Stimulated activated CD4-positive, alpha-beta T cell treated with anti-CD3 and anti-CD28 coated beads, Interleukin-4, amount 100 ng/mL, for 48 hours (primary cell): ENCODE measurements at places on chromosomes 12 and 14.
A peak's percentile ranks its signal among the peaks of the same experiment; 100 is the strongest.

GRCh38 chr14:93857081-93857480 lies 68.8 kb upstream of the PRIMA1 start:
- no peak for DNase-seq

DNA sequence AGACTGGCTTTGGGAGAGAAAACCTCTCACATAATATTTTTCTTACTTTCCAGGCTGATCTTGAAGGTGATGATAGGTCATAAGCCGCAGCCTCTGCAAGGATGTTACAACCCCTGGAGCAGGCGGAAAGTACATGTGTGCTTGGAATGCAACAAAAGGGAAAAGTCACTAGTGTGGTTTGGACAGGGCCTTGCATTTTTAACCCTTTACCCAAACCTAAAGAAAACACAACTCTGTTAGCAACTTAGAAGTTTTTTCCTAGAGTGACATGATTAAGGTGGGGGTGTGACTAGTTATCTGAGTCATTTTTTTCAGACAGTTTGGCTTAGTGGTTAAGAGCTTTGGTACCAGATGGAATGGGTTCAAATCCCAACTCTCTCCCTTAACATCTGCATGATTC lies 97.0 kb downstream of the TMEM30B start:
- DNase-seq: no peak

- DNase-seq: no peak
These were observed 49.2 kb downstream of the TESPA1 start for GRCh38 chr12:54935235-54935951.

- DNase-seq: no peak
These were observed 14.6 kb downstream of the CLMN start for GRCh38 chr14:95305145-95305544.

DNA sequence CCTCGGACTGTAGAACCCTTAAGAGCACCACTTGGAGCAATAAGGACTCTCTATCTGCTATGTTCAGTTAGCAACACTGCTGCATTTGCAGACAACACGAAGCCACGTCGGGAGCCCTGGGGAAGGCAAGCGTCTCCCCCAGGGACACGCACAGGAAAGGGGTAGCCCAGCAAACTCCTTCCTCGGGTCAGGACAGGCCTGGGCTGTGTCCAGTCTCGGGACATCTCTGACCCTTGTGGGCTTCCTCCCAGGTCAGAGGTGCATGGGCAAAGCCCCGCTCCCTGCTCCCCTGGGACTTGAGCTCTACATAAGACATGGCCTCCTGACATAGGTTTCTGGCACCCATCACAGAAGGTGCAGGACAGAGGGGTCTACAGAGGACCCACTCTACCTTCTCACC lies 119.5 kb downstream of the PIWIL1 start:
- no peak for DNase-seq

DNA sequence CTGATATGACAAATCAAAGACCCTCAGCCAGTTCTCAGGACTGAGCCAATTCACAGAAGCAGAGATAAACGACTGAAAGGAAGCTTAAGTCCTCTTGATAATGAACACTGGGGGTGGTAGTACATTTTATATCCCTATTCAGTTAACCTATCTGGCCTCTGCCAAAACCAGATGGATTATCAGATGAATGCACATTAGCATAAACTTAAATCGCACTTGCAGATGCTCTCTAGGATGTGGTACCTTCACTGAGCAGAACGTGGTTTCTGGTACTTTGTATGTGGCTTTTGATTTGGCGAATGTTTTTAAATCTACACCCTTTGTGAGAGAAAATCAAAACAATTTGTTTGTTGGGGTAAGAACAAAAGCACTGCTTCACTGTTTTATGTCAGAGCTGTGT lies 21.1 kb upstream of the TAS2R14 start:
- no peak for DNase-seq

DNA sequence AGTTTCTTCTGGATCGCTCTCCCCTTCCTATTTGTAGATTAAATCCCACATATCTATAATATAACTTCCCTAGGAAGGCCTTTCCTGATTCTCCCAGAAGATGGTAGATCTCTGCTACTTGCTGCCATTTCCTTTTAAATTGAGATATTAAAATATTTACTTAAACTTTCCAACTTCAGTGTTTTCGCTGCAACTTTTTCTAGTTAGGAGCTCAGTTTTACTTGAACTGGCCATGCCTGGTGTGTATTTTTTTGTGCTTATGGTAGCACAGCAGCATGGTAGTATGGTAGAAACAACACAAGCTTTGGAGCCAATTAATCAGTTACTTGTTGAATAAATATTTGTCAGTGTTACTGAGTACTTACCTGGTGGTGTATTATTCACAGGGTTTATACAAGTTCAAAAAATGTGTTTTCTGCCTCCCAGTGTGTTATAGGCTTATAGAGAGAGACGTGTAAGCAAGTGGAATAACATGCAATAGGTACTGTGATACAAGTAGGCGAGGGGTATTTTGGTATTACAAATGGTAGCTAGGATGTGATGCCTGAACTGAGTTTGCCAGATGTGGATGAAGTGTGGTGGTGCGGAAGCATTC lies 2.9 kb downstream of the POLR3B start:
- DNase-seq: no peak

- peak; percentile 50 for DNase-seq
These were observed at the start of gene RAPGEF3 for GRCh38 chr12:47758834-47759690. Gene RAPGEF3, minus strand, starts transcription at chr12:47758880. Its CDS starts 324 bp downstream, at chr12:47758556.

GRCh38 chr12:100995201-100995600 lies 200.6 kb downstream of the ANO4 start:
- no peak for DNase-seq

DNA sequence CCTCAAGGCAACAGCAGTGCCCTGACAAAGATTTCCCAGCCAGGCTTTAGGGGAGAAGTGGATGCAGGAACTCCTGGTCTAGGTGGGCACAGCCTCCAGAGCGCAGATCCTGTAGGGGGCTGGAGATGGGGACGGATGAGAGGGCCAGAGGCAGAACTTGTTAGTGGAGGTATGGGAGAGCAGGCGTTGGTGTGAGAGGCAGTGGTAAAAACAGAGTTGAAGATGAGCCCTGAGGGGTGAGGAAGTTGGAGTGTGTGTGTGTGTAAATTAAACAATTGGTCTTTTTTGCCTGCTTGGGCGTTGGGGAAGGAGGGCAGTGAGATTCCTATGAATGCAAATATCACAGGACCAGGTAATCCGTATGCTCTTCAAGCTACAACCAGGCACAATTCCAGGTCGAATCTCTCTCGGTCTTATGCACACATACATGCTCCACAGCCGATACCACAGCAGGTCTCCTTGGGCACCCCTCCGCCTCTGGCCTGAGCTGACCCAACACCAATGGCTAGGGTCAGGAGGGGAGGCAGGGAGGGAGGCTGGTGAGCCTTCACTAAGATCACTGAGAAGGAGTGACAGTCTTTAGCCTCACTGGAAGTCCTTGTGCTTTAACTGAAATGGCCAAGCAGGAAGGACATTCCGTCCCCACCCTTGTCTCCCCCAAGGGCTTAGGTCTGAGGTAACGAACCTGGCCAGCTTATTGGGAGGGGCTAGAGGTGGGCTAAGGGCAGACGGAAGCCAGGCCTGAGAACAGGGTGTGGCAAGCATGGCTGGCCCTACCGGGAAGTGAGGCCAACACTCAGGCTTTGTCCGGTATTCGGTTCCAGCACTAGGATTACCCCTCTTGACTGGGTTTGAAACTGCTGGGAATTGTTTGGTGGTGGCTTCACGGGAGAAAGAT lies 1.5 kb upstream of the KRT7 start:
- DNase-seq: no peak

DNA sequence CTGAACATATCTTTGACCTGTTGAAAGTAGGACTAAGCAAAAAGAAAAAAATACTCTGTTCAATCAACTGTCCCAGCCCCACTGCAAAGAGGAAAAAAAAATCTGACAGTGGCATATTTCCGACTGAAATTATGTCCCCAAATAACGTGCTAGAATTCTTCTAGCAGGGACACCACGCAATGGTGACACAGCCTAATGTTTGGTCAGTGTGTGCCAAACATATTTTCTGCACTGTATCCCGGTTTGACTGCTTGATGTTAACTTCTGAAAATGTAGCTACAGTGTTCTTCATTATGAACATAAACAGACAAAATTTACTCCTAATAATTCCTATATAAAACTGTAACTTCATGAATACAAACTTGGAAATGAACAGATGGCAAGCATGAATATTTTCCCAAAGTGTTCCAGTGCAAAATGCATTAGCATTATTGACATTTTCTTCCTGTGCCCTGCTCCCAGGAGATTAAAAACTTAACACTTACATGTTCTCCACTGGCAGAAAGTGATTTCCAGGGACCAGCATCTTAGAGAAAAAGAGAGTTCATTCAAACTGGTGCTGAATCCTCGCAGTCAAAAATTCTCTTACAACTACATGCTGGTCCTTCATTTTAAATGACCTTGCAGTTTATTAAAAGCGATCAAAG lies 72.4 kb upstream of the SYT1 start:
- no peak for DNase-seq

DNA sequence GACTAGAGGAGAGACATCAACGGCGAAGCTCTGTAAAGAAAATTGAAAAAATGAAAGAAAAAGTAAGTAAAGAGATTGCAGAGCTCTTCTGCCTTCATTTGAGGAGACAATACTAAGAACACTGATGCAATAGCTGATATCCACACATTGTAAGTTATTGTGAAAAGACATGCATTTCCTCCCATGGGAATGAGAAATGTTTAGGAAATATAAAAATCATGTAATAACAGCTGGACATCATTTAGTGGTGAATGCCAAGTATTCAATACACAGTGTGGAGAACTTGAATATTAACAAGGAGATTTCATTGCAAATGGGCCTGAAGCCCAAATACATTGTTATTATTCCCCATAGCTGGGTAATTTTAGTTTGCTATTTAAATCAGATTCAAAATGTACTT lies 179.2 kb downstream of the KICS2 start:
- no peak for DNase-seq

DNA sequence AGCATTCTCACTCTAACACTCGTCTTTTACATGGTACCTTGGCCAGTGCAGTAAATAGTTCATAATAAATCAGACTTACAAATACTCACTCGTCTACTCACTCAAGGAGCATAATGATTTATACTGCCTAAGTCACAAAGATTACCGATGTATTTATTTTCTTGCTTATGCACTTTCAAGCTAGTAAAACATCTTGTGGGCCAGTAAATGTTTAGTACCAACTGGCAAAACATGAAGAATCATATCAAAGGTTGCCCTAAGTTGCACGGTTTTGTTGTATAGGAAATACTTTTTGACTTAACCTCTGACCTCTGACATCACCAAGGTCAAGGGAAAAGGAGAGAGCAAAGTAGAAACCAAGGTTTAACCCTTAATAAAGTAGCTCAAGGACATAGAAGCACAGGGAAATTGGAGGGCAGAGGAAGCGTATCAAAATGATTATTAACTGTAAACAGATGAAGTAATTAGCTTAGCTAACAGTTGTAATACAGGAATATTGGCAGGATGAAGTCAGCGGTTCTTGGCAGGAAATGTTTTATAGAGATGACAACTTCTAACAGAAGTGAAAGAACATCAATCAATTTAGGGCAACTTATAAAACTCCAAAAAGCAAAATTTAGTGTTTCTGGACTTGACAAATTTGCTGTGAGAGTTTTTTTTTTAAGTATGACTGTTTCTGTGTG lies 131.9 kb downstream of the HMGA2 start:
- no peak for DNase-seq

GRCh38 chr12:46770501-46771183 lies 55.2 kb downstream of the SLC38A4 start:
- DNase-seq: no peak

- DNase-seq: no peak
These were observed 46.6 kb downstream of the SUSD6 start for GRCh38 chr14:69657950-69658355.

GRCh38 chr12:47824198-47824597 lies 4.5 kb upstream of the HDAC7 start:
- no peak for DNase-seq

DNA sequence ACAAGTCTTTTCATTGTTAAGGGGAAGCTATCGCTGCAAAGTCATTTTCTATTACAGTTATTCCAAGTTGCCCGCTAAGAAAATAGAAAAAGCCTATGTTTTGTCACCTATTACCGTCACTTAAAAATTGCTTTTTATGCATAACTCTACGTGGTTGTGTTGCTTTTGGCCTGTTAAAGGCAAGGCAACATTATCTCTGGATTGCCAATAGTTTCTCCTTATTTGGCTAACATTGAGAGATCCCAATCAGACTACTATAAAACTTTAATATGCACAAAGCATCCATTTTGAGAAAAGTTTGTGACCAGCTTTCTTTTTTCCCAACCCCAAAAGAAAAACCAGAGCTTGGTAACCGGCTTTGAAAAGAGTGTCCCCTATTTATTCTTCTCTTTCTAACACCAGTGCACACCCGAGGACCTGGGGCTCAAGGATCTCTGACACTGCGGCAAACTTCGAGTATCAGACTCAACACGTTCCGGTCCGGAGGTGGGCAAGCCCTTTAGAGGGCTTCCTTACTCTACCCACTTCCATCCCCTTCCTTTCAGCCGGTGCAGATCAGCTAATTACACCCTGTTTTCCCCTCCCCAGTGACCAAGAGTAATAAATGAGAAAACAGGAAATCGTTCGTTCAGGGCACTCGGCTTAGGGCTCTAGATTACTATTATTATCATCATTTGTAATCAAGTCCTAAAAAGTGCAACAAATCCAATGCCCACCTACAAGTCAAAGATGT lies 1.2 kb downstream of the PPP1R12A start:
- no peak for DNase-seq

GRCh38 chr12:112820796-112821195 lies 29.2 kb downstream of the RPH3A start:
- no peak for DNase-seq

DNA sequence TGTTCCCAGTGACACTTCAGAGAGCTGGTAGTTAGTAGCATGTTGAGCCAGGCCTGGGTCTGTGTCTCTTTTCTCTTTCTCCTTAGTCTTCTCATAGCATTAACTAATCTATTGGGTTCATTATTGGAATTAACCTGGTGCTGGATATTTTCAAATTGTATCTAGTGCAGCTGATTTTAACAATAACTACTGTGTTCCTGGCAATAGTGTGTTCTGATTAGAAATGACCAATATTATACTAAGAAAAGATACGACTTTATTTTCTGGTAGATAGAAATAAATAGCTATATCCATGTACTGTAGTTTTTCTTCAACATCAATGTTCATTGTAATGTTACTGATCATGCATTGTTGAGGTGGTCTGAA lies 3.0 kb downstream of the FOS start:
- DNase-seq: no peak

- DNase-seq: no peak
These were observed 16.5 kb downstream of the APPL2 start for GRCh38 chr12:105219261-105220028.

DNA sequence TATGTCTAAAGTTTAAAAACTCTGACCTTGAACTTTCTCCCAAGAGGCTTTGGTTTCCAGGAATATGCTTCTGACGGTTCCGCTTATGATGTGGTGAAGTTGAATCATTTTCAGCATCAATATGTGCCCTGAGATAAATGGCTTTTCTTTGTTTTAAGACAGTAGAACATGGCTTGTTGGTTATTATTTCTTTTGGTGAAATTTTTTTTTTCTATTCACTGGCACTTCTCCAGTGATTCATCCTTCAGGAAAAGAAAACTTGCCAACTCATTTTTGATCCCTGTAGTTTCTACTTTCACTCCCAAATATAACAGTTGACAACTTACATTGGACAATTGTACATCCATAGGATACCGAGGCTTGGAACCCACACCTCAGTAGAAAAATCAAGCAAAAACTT lies 1301.2 kb upstream of the FLRT2 start:
- no peak for DNase-seq
